H9 (cell line): ENCODE measurements at places on chromosomes 7 and 10. TPM values are rescaled to one million over a fixed set of nuclear protein-coding genes. Genes with fewer than 3 reads are reported as not detected.

- DNase-seq: peak; percentile 72
Observed at GRCh38 chr7:55078465-55079372, 59.9 kb downstream of the EGFR start.

FXYD4 gene
- total RNA-seq: not detected in 2 replicates

DNA sequence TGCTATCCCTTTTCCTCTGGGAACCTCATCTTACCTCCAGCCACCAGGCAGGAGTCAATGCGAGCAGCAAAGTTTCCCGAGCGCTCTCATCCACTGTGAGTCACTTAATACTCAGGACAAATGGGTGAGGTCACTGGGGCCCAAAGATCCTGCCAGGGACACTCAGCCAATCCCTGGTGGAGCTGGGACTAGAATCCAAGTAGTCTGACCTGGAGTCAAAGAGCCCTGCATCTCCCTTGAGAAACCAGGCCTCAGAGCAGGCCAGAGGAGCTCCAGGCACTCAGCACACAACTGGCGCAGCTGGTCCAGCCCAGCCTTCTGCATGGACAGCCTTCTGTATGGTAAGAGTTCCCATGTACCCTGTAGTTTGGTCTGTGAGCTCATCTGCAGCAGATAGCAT is 142.3 kb downstream of the MAPK8 start:
- DNase-seq: no peak

TRPV5 gene
- not detected in 2 replicates for total RNA-seq

DNA sequence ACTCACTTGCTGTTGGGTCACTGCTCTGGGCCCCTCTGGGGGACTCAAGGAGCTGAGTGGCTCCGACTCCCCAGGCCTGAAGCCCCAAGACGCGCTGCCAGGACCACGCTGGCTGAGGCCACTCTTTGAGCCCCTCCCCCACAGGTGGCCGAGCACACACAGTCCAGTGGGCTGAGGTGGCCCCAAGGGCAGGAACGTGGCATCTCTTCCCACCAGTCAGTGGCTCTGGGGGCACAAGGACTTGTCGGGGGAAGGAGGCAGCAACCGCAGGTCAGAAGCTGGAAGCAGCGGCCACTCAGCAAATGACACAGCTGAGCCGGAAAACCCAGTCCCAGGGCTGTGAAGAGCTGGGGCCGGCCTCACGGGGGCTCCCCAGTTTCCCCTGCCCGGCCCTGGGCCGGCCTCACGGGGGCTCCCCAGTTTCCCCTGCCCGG is 24.1 kb downstream of the GRIFIN start:
- DNase-seq: no peak

DNA sequence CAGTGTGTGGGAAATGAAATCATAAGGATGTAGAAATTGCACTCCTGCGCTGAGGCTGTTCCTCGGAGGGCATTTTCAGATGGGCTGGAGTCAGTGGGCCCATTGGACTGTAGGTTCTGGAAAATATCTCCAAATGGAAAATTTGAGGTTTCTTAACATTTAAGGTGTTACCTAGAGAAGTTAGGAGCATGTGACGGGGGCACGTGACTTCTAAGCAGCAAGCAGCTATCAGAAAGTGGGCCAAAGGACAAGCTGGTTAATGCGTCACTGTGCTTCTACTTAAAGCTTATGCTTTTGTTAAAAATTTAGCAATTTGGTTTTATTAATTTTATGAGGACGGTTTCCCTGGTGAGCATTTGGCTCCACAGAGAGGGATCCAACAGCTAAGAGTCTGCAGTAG is 298.7 kb downstream of the DPP6 start:
- no peak for DNase-seq

ITPRIP gene
- total RNA-seq: 22.2 and 22.5 TPM in 2 replicates
